ENCODE measurements at places on chromosomes 11 and 22.

DNA sequence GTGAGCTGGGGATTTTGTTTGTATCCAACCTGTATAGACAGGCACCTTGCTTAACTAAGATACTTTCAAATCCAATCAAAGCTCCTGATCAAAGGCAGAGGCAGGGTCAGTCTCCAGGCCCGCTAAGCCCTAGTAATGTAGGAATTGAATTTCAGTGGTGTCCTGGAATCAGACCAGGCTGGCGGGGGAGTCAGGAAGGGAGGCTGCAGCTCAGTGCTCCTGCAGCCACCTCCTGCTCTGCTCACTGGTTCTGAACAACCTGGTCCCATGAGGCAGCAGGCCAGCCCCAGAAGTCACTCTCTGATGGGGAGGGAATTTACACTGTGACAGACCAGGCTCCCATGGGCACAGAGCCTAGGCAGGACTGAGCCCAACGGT is 38.5 kb upstream of the GALNT18 start:
- DNase-seq = no peak

DNA sequence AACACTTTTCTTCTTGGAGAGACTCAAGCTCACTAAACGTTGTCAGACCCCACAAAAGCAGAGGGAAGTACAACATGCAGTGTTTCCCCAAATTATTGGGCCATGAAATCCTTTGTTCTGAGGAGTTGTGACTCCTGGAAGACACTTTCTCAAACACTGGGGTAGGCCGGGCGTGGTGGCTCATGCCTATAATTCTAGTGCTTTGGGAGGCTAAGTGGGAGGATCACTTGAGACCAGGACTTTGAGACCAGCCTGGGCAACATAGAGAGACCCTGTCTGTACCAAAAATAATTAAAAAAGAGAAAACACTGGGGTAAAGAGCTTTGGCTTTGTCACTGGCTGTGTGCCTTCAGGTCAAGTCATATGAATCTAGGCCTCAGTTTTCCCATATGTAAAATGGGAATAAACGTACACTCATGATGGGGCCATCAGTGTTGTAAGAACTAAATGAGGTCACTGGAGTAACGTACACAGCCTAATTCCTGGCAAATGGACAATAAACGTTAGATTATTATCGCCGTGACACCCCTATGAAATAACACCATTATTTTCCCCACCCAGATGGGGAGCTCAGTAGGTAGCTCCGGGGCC is 92.0 kb downstream of the RRM1 start:
- DNase-seq = no peak

- peak; percentile 68 for DNase-seq
Measured at GRCh38 chr11:73980001-73980961, 2.4 kb downstream of the UCP2 start.

DNA sequence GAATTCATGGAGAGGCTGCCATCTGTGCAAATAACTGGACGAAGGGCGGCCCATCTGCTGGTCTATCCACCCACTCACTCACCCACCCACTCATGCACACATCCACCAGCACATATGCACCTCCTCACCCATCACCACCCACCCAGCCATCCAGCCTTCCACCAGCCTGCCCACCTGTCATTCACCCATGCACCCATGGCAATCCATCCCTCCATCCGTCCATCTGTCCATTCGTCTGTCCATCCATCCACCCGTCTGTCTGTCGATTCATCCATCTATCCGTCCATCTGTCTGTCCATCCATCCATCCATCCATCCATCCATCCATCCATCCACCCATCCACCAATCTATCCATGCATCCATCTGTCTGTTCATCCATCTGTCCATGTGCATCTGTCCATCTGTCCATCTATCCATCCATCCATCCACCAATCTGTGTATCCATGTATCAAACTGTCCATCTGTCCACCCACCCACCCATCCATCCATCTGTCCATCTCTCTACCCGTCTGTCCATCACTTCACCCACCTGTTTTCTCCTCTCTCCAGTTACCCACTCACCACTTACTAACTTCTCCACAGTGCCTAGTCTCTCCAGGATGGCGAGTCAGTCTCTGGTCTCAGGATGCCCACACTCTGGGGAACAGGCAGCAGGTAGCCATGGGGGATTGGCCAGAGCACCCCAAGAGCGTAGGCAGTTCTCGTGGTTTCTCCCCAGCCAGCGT is 8.9 kb downstream of the TRPM5 start:
- no peak for DNase-seq

DNA sequence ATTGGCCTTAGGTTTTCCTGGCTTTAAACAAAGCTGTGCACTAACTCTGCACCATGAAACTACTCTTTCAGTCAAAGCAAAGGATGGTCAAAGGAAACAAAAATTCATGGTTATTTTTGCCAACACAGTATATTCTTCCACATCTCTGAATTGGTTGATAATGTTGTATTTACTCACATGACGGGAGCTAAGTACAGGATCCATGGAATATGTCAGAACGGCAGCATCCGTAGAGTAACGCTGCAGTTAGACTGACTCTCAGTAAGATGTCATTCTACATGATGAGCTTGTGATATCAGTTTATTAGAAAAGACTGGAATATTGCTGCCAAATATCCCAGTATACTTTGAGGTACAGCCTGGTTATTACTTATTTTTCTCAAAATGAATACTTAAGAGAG is 172.1 kb downstream of the PGR start:
- no peak for DNase-seq

DNA sequence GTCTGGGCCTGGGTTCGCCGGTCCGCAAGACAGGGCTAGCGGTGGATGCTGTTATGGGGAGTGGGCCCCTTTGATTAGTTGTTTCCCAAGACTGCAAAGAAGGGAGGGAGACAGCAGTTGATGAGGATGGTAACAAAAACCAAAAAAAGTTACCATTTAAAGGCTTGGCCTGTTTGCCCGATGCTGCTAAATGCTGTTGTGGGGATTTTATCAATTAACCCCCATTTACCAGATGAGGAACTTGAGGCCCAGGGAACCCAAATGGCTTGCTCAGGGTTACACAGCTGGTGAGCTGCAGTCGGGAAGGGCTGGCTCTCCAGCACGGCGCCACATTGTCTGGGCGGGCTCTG is 3.4 kb downstream of the TRPT1 start:
- no peak for DNase-seq

- DNase-seq = no peak
Measured at GRCh38 chr22:44892243-44892642, 117.6 kb downstream of the PHF21B start.

GRCh38 chr11:111454561-111455192 is 57.5 kb downstream of the BTG4 start:
- peak; percentile 44 for DNase-seq

GRCh38 chr11:67648140-67648795 is 2.3 kb downstream of the ACY3 start:
- DNase-seq = no peak

- no peak for DNase-seq
Measured at GRCh38 chr11:86938900-86939880, 16.0 kb downstream of the FZD4 start.

GRCh38 chr11:71285111-71285510 is 32.7 kb upstream of the SHANK2 start:
- DNase-seq = no peak

- no peak for DNase-seq
Measured at GRCh38 chr11:9176550-9176949, 85.2 kb upstream of the SCUBE2 start.

GRCh38 chr22:46044621-46045458 is 67.9 kb upstream of the WNT7B start:
- DNase-seq = no peak

- DNase-seq = no peak
Measured at GRCh38 chr11:64136765-64137441, 29.0 kb downstream of the MACROD1 start.

- no peak for DNase-seq
Measured at GRCh38 chr11:119339589-119340334, 921 bp downstream of the C1QTNF5 start.

GRCh38 chr11:28464252-28464867 is 356.2 kb downstream of the METTL15 start:
- DNase-seq = no peak

GRCh38 chr11:115238791-115239190 is 265.4 kb downstream of the CADM1 start:
- DNase-seq = no peak

GRCh38 chr11:64372802-64373597 is 14.0 kb downstream of the RPS6KA4 start:
- no peak for DNase-seq

- DNase-seq = no peak
Measured at GRCh38 chr11:61914471-61915171, 2.7 kb downstream of the RAB3IL1 start.

DNA sequence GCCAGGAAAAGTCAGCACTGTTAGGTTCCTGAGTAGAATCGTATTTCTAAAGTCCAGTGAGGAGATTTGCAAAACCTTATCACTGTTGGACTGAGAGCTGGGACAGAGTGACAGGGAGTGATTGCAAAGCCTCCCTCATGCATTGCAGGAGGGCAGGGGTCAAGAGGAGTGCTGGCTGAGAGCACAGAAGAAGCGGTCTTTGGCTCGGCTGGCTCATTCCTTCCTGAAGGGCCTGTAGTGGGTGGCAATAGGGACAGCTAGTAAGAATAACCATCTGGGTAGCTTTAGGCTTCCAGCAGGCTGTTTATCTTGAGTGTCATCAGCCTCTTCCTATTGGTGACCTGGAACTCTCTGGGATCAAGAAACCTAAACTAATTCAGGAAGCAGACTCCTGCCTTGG is 53.4 kb downstream of the CD44 start:
- no peak for DNase-seq

- no peak for DNase-seq
Measured at GRCh38 chr22:17164392-17165024, 5.4 kb upstream of the HDHD5 start.

DNA sequence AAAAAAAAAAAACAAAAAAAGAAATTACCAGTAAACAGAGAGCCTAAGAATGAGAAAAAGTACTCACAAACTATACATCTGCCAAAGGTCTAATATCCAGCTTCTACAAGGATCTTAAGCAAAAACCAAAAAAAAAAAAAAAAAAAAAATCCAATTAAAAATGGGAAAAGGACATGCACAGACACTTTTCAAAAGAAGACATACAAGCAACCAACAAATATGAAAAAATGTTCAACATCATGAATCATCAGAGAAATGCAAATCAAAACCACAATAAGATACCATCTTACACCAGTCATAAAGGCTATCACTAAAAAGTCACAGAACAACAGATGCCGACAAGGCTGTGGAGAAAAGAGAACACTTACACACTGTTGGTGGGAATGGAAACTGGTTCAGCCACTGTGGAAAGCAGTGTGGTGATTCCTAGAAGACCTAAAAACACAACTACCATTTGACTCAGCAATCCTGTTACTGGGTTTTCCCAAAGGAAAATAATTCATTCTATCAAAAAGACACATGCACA is 18.3 kb downstream of the MS4A6A start:
- no peak for DNase-seq

DNA sequence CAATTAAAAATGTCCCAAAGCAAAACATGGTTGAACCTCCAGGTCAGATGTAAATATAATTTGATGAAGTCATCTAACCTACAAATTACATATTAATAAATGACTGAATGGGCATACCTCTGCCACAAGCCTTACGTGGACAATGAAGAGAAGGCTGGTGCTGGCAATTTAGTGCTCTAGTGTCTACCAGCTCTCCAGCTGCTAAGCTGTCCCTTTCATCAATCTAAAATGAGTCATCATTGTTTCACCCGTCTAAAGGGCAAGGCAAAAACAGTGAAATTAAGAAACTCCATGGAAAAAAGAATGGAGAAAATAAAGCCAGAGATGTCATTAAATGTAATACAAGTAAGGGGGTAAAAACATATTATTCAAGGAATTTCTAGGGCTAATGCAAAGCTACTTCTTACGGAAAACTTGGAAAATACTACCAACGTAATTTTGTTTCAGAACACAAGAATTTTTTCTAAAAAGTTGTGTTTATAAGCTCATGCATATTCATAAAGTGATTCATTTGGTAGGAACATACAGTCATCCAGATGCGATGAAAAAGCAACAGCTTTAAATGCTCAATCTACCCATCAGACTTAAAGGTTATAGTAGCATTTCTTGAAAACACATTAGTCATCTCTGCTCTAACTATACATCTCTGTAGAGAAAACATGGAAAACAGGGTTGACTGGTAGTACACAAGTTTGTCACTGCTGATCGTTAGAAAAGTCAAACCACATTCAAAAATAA is 71.5 kb downstream of the SIK3 start:
- no peak for DNase-seq

DNA sequence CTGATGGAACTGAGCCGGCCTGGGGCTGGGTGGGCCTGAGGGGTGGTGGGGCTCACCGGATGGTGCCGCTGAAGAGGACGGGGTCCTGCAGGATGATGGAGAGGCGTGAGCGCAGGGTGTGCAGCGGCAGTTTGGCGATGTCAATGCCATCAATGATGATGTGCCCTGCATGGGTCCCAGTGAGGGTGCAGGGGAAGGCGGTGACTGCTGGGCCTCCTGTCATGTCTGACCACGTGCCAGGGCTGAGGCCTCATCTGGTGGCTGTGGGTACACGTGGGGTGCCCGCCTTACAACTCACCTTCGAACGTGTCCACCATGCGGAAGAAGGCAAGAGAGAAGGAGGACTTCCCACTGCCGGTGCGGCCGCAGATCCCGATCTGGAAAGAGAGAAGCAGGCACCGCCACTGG is 7.1 kb upstream of the KCNJ11 start:
- no peak for DNase-seq

DNA sequence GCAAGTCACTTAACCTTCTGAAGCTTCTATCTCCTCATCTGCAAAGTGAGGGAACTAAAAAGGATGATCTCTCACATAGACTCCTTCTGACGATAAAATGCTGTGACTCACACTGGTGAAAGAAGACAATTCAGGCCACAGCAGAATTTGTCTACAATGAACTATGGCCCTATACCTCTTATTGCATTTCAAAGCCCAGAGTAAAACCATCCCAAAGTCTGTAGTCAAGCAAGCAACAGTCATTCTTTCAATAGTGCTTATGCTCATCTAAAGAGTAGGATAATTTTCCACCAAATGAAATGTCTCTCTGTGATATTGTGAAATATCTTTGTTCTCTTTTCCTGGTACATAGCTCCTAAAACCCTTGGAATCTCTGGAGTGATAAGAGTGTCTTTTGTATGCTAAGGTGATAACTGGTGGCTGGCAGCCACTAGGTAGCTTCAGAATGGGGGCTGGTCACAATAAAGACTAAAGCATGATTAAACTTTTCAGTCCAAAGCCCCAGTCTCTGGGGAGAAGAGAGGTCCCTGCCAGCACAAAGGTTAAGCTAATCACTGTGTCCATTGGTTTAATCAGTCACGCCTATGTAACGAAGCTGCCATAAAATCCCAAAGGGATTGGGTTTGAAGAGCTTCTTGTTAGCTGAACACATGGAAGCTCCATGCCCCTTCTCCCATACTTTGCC is 30.8 kb downstream of the SYTL2 start:
- no peak for DNase-seq

- no peak for DNase-seq
Measured at GRCh38 chr11:10934293-10934860, 76.5 kb upstream of the ZBED5 start.

GRCh38 chr11:88357323-88358039 is 19.9 kb upstream of the CTSC start:
- DNase-seq = no peak

All from stimulated activated CD4-positive, alpha-beta T cell treated with anti-CD3 and anti-CD28 coated beads, TNF-alpha, amount 100 ng/mL, for 1 hour (primary cell).